ENCODE measurements at places on chromosomes 11 and 22. TPM values are rescaled to one million over a fixed set of nuclear protein-coding genes. Genes with fewer than 3 reads are reported as not detected.
A peak's percentile ranks its signal among the peaks of the same experiment; 100 is the strongest.

- no peak for DNase-seq
Observed at GRCh38 chr22:26484360-26484706, 656 bp downstream of the SRRD start.

GRCh38 chr22:19666673-19667593 is 47.4 kb upstream of the SEPTIN5 start:
- DNase-seq = no peak

Gene MYEOV
- total RNA-seq = 13.5 TPM

- no peak for DNase-seq
Observed at GRCh38 chr11:69183613-69184012, 27.9 kb downstream of the SMIM38 start.

DNA sequence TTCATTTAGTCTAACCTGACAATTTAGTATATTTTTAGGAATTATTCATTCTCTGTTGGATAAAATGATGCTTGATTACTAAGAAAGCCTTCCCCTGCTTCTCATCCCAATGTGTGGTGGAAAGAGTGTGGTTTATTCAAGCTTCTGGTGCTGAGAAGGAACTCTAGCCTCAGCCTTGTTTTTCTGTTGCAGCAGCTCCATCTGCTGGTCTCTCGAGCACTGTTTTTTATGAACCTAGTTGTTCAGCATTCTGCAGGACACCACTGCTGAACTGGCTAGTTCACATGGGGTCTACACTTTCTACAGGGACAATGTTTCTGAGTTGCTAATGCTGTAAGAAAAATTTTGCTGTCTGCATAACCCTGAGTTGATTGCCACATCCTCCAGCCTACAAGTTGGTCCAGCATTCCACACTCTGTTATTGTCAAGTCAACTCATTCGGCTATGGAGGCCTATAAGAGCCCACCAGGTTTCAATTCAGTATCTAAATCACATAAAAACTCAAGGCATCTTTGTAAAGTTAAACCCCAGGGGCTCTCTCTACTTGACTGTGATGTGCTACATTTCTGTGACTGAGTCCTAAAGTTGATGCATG is 14.3 kb downstream of the OR2AG2 start:
- peak; percentile 76 for DNase-seq

Gene OR5M3
- total RNA-seq = not detected

GRCh38 chr22:17350292-17350691 is 19.0 kb upstream of the CECR2 start:
- no peak for DNase-seq
